ENCODE measurements at places on chromosomes 1 and 21.
A peak's percentile ranks its signal among the peaks of the same experiment; 100 is the strongest.

GRCh38 chr1:20551945-20552727 lies at the start of gene FAM43B:
Gene FAM43B, plus strand, starts transcription at chr1:20552573. Its CDS starts 401 bp downstream, at chr1:20552974.
- DNase-seq = peak; percentile 6

DNA sequence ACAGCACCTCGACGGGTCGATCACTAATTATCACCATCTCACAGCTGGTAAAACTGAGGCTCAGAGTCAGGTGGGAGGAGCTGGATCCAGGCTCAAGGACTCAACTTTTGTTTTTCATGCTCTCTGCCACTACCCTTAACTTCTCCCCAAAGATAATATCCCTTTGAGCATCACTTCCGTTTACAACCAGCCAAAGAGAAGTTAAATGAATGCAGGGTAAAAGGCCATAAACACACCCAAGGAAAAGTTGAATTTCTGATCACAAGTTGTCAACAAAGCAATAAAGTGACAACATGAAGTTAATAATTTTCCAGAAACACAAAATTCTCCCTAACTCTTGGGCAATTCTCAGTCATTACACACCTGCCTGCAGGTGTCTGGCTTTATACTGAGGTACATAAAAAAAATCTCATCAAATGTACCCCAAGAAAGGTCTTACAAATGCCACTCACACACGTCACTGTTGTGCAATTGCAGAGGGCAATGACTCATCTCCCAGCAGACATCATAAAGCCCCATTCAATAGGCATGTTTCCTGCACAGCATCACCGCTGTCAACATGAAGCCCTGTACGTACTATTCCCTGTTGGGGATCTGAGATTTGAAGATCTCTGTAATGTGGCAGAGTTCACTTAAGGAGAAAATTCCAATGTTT lies 3.4 kb downstream of the OR2T11 start:
- DNase-seq = no peak

DNA sequence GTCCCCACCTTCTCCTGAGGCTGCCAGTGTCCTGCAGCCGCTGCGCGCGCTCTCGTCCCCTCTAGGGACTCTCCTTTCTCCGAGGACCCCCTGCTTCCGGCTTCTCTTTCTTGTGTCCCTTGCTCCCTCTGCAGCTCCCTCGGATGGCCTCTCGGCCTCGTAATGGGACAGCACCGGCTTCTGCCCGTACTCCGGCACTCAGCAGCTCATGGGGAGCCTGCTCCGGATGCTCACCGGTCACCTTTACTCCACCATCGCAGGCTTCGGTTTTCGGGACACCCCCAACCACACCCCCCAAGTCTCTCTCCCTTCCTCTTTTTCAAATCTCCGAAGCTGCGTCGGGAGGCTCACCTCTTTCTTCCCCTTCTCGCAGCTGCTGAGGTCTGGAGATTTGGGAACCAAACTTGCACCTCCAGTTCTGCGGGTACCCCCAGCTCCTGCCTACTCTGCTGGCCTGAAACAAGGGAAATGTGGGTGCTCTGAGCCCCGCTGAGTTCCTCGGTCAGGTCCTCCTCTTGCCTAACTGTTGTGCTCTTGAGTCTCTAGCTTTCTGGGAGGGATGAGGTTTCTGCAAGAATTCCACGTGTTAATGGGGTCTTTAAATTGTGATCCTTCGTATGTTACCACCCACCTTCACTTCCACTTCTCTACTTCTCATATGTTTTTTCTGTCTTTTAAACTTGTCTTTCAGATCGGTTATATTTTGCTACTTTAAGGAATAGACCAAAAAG lies 930 bp downstream of the CDC14A start:
- DNase-seq = peak; percentile 31

GRCh38 chr1:160415696-160416290 lies 15.4 kb downstream of the VANGL2 start:
- no peak for DNase-seq

- DNase-seq = no peak
Observed at GRCh38 chr1:12185036-12185917, 18.5 kb downstream of the TNFRSF1B start.

- DNase-seq = no peak
Observed at GRCh38 chr1:179046808-179047635, 21.3 kb downstream of the FAM20B start.

DNA sequence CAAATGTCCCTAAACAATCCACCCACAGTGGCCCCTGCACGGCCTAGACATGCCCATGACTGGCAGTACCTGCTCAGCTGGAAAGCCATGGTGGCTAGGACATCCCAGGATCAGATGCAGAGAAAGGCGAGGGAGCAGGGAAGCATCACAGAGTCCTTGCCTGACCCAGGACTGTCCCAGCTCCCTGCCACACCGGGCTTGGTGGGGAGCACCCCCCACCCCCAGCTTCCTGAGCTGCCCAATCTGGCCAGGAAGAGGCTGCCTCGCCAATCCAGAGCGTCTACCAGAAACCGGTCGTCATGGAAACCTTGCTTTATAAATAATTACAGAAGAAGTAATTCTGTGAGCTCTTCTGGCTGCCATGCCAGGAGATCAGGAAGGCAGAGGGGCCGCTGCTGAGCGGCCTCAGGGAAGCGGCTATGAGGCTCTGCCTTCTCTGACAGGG lies 34.8 kb downstream of the ACOT7 start:
- DNase-seq = peak; percentile 37

All from activated T-cell treated with anti-CD3 and anti-CD28 coated beads for 48 hours (primary cell).